Upper lobe of right lung (tissue), 1 donor: ENCODE measurements at places on chromosomes 16 and 17. TPM values are rescaled to one million over a fixed set of nuclear protein-coding genes. Genes with fewer than 3 reads are reported as not detected.
A peak's percentile ranks its signal among the peaks of the same experiment; 100 is the strongest.

DNA sequence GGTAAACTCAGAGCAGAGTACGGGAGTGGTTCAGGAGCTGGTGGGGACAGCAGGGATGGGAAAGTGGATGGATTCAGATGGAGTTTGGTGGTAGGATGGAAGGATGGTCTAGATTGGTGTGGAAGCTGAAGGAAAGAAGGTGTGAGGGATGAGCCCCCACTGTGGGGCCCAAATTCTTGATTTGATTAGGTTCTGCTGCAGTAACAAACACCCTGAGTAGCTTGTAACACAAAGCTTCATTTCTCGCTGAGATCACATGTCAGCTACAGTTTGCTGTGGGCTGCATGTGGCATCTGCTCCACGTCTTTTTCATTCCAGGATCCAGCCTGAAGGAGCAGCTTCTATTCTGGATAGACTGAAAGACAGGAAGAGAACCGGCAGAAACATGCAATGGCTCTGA is 143.8 kb downstream of the IRX3 start:
- no peaks in the 10 kb centered on the region for H3K4me1 ChIP-seq
- DNase-seq = no peak
- no peak overlapping the region for H3K27ac ChIP-seq

- peaks cover 23% of the 10 kb centered on the region for H3K36me3 ChIP-seq
- DNase-seq = no peak
- H3K27me3 ChIP-seq = no peaks in the 10 kb centered on the region
- no peak overlapping the region for H3K4me3 ChIP-seq
- no peak overlapping the region for H3K27ac ChIP-seq
These were observed 14.7 kb downstream of the DCAKD start for GRCh38 chr17:45036691-45037090.

GRCh38 chr17:18259621-18260331 is 686 bp upstream of the MIEF2 start:
- peak overlapping the region; percentile 86 for H3K4me3 ChIP-seq
- peaks cover 41% of the 10 kb centered on the region for H3K4me1 ChIP-seq
- H3K27ac ChIP-seq = peak overlapping the region; percentile 93
- no peak for DNase-seq

DNA sequence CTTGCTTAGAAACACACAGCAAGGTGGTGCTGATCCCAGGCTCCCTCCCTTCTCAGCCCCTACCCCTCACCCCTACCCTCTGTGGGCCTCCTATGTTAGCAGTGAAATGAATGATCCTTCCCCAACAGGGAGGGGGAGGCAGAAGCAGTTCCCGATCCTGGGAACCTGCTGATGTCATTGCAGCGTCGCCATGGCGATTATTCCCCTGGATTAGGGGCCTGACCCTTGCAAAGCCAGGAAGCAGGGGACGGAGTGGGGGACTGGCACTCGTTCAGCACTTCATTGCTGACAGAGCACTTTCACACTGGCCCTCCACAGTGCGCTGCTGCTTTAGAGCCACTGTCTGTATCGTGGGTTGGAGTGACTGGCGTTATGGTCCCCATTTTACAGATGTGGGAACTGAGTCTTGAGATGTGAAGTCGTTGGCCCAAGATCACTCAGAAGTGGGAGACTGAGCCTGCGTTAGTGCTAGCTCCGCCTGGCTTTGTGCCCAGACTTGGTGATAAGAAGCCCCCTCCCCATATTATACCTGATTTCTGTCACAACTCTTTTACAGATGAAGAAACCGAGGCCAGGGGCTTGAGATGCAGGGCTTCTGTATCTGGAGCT is 26.6 kb downstream of the LASP1 start:
- no peak for DNase-seq
- peaks cover 65% of the 10 kb centered on the region for H3K36me3 ChIP-seq
- H3K27me3 ChIP-seq = no peaks in the 10 kb centered on the region
- no peak overlapping the region for H3K4me3 ChIP-seq
- peaks cover 85% of the 10 kb centered on the region for H3K4me1 ChIP-seq
- H3K27ac ChIP-seq = peak overlapping the region; percentile 81

GRCh38 chr16:88059701-88060386 is 108.6 kb downstream of the BANP start:
- no peak overlapping the region for H3K4me3 ChIP-seq
- H3K27me3 ChIP-seq = no peaks in the 10 kb centered on the region
- no peak overlapping the region for H3K27ac ChIP-seq
- DNase-seq = no peak
- H3K4me1 ChIP-seq = peaks cover 14% of the 10 kb centered on the region
- peaks cover 19% of the 10 kb centered on the region for H3K36me3 ChIP-seq

DNA sequence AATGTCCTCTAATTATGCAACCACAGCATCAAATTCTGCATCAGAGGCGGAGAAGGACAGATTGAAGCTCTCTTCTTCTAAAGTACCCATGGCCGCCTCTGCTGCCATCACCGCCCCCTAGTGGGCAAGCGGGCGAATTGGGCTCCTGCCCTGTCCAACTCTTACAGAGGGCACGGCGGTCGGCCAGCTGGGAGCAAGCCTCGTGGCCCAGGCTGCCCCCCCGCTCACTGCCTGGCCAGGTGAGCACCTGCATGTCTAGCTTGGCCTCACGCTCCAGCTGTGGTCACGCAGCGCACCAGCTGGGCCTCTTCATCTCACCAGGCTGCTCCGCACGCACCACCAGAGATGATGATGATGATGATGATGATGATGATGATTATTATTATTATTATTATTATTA is 146.1 kb upstream of the TOM1L1 start:
- H3K4me1 ChIP-seq = no peaks in the 10 kb centered on the region
- no peak for DNase-seq
- H3K4me3 ChIP-seq = no peak overlapping the region
- no peaks in the 10 kb centered on the region for H3K36me3 ChIP-seq
- no peak overlapping the region for H3K27ac ChIP-seq

Gene TMEM106A
- total RNA-seq = 14.2 TPM

Gene SCGB1C2
- not detected for total RNA-seq

Gene NGFR
- total RNA-seq = 0.78 TPM

Gene ZNF469
- total RNA-seq = 2.1 TPM

Gene NPW
- not detected for total RNA-seq
